ENCODE measurements at places on chromosomes 3 and 15. TPM values are rescaled to one million over a fixed set of nuclear protein-coding genes. Genes with fewer than 3 reads are reported as not detected.

Gene PLSCR2
- not detected for total RNA-seq

- H3K4me3 ChIP-seq: no peak overlapping the region
- no peak for DNase-seq
- no peaks in the 10 kb centered on the region for H3K36me3 ChIP-seq
- no peak overlapping the region for H3K27ac ChIP-seq
Measured at GRCh38 chr3:47424434-47425382, 43.9 kb downstream of the PTPN23 start.

- no peaks in the 10 kb centered on the region for H3K27me3 ChIP-seq
- H3K4me1 ChIP-seq: no peaks in the 10 kb centered on the region
- no peak for DNase-seq
- H3K4me3 ChIP-seq: no peak overlapping the region
- peaks cover 4% of the 10 kb centered on the region for H3K36me3 ChIP-seq
- peak overlapping the region; percentile 46 for H3K27ac ChIP-seq
Measured at GRCh38 chr15:90624278-90624981, 92.7 kb upstream of the BLM start.

DNA sequence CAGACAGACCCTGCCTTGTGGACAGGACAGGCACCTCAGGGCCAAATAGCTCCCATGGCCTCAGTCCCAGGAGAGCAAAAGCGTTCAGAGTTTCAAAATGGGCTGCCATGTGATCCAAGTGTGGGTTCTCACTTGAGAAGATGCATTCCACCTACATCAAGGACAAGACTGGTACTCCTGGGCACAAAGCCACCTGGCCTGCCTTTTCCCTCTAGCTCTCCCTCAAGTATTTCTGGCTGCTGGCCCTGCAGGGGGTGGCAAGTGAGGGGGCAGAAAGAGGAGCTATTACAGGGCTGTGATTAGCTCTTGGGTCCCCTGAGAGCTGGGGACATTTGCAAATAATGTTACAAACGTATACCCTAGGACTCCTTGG, 6.5 kb upstream of the COL7A1 start:
- H3K27me3 ChIP-seq: no peaks in the 10 kb centered on the region
- DNase-seq: no peak
- H3K4me1 ChIP-seq: no peaks in the 10 kb centered on the region
- H3K27ac ChIP-seq: no peak overlapping the region
- no peak overlapping the region for H3K4me3 ChIP-seq

DNA sequence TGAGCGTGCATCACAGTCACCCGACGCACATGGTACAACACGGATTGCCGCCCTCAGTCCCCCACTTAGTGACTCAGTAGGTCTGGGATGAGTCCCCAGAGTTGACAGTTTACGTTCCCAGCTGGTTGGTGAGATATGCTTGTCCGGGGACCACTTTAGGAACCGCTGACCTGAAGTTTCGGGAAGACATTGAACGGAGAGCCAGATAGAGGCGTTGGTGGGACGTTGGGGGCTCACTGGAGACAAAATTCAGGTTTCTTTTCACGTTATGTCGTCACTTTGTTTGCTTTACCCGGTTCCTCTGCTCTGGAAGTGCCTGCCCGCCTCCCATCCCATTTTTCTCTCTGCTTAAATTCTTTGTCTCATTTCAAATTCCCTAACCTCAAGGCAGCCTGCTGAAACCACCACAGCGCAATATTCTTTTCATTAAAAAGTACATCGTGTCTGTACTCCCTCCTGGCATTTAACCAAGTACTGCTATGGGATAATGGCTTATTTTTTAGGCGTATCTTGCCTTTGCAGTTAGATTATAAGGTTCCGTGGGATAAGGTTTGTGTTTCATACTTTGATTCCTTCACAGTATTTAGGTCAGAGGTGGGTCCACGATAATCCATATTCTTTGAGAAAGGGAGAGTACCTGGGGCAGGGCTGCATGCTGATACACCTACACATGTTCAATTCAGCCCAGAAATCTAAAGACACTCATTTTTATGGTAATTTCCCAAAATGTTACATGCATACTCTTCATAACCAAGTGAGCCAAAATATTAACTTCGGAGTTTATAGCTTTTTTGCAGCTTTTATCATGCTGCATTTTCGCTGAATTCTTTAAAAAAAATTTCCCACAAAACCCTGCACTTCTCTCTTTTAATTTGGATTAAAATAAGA, 921 bp downstream of the LMLN start:
- H3K27me3 ChIP-seq: no peaks in the 10 kb centered on the region
- peak overlapping the region; percentile 84 for H3K4me3 ChIP-seq
- H3K36me3 ChIP-seq: peaks cover 2% of the 10 kb centered on the region
- H3K4me1 ChIP-seq: peaks cover 21% of the 10 kb centered on the region

All from tibial nerve (tissue), 4 donors.